Myocyte (in vitro differentiated cells): ENCODE measurements at places on chromosomes 13 and 19. TPM values are rescaled to one million over a fixed set of nuclear protein-coding genes. Genes with fewer than 3 reads are reported as not detected.
A peak's percentile ranks its signal among the peaks of the same experiment; 100 is the strongest.

DNA sequence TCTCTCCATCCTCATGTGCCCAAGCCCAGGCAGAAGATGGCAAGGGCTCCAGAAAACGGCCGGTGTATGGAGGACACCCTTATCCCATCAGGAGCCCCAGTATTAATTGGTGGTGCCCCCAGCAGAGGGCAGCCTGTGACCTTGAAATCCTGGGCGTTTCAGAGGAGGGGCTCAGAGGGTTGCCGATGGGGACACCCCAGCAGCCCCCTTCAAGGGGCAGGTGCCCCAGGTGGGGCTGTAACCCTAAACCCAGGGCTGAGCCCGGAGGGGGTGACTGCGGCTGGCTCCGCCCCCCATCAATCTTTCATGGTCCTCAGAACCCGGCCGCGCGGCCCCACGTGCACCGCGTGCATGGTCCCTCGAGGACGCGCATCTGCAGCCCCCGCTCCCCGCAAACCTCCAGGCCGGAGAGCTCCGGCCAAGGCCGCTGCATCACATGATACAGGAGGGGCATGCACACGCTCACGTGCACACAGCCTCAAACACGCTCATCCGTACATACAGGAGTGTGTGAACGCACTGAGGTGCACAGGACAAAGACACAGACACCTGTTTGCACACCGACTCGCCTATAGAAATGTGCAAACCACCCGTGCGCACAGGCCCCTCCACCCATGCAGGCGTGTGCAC, 949 bp downstream of the RAB3A start:
- no peak for DNase-seq

- peak; percentile 77 for DNase-seq
Observed at GRCh38 chr19:13012690-13013608, 17.7 kb downstream of the NFIX start.

The ADGRE2 gene
- 0.47 and 1.1 TPM in 2 replicates for total RNA-seq

GRCh38 chr13:42189061-42189460, 82.9 kb upstream of the AKAP11 start:
- no peak for DNase-seq

DNA sequence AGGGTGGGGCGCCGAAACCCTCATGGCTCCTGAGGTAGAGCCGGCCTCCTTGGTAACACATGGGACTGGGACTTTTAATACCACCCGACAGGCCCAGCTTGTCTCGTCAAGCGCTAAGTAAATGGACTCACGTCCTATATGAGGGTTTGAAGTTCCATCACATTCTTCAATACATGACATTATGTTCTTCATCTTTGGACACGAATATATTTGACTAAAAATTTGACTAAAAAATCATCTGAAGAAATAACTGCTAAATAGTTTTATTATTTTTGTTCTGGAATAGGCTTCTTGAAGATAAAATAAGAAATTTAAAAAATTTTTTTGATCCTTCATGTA, 335 bp upstream of the ZNF607 start:
- DNase-seq: no peak

The GPR12 gene
- not detected in 2 replicates for total RNA-seq

DNA sequence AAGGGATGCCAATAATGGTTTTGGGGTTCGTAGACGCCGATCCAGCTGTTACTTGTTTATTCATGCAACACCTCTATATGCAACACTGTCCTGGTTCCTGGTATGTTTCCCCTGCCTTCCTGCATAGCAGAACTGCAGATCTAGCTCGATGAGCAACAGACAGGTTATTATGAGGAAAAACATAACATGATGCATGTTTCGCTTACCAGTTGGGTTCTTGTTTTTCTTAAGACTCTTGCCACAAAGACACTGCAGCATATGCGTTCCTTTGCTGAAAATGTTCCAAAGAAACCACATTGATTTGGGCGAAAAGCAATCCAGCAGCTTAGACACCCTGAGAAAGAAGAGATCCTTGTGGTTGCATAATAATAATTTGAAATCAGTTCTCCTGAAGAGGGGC, 583 bp downstream of the FGF14 start:
- DNase-seq: no peak

DNA sequence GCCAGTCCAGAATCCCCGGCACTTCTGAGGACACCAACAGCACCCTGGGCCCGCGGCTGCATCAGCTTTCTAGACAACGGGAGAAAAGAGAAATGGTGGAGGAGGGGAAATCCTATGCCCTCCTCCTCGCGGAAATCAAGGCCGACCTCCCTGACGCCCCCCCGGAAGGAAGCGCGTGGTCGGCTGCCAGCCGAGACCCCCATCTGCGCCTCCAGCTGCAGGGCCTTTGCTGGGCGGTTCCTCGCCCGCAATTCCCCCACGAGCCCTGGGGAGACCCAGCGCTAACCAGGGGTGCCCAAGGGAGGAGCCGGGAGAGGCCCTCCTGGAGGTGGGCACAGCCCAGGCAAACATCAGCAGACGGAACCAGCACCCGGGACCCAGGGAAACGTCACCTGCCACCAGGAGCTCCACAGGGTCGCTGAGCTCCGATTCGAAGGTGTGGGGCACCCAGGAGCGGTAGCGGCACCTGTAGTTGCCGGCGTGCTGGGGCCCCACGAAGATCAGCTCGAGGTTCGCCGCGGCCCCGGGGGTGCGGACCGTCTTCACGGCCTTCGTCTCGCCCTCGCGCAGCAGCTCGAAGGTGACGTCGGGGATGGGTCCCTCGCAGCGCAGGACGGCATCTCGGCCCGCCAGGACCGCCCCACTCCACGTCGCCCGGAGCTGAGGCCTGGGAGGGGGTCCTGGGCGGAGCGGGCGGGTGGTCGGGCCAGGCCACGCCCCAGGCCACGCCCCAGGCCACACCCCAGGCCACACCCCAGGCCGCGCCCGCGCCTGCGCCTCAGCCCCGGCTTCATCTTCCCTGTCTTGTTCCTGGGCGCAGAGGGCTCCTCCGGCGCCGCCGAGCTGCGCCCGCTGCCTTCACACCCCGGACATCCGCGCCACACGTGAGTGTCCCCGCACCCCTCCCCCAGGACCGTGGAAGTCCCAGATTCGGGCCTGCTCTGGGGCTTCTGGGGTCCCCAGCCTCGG, 6.0 kb downstream of the A1BG start:
- peak; percentile 77 for DNase-seq

DNA sequence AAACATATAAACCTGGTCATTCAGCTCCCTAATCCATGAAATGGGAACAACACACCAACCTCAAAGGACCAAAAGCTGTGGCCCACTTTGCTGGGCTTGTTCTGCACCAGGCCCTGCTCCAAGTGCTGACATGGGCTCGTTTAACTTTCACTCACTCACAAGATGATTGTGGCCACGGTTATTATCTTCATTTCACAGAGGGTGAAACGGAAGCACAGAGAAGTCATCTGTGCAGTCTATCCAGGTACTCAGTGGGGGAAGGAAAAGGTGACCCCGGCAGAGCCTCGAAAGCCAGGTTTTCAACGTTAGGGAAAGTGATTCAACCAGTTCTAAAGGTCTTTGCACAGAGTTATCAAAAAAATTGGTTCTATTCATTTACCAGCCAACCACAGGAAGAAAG, 68.0 kb downstream of the CRYL1 start:
- no peak for DNase-seq

DNA sequence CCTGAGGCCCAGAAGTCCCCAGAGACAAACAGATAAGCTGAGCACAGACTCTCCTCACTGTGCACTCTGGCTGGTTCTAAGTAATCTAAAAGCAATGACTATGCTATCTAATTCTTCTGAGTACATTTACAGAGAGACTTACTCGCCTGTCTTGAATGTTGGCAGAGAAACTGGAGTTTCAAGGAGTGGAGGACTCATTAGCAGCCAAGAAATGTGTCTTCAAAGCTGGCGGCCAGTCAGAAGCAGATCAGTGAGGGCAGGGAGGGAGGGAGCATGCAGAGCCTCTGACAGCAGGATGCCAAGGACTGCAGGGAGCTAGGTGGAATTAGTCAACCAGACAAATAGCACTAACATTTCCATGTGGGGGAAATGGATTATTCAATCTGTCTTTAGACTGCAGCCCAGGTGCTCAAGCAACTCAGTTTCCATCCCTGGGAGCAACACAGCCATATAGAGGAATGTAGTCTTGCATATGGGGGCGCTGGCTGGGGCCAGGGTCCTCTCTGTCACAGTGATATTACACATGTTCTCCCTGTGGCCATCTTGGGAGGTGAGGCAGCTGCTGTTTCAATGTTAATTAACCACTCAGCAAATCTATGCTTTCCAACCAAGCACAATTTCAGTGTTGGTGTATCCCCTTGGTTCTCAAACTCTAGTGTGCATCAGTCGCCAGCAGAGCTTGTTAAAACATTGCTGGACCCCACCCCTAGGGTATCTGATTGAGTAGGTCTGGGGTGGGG, 97.9 kb downstream of the CCNA1 start:
- no peak for DNase-seq

GRCh38 chr19:17097593-17098126, 22.1 kb downstream of the MYO9B start:
- DNase-seq: peak; percentile 48

The MEIOSIN gene
- total RNA-seq: not detected in 2 replicates

DNA sequence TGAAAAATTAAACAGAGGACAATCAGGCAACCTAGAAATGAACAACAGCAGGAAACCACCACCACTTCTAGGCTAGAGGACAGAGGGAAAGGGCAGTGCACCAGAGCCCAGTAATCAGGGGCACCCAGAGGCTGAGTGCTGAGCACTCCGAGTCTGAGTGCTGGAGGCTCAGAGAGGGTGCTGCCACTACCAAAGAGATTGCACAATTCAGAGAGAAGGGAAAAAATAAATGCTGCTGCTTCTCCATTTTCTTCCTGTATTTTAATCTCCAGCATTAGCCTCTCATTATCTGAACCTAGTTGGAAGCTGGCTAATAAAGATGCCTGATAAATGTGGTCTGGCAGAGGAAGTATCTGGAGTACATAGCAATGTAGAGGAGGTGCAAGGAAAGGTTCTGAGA, 11.8 kb upstream of the ZNF175 start:
- DNase-seq: no peak

DNA sequence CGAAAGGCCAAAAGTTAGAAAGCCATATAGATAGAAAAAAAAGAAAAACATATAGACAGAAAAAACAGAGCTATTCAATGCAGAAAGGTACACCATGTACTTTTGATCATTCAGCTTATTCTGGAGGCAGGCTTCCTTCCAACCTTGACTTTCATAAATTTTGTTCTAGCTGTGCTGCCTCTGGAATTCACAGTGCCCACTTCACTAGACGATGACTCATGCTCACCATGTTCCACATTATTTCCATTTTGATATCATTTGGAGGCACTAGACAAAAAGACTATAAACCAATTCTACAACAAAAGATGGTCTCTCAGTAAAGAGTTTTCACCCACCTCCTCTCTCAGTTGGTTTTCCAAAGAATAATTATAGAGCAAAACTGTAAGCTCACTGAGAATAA, 229.0 kb upstream of the IPO5 start:
- DNase-seq: no peak

GRCh38 chr13:31684466-31684865, 54.9 kb upstream of the RXFP2 start:
- no peak for DNase-seq

The GNA15 gene
- total RNA-seq: 0.05 and 0.47 TPM in 2 replicates

GRCh38 chr19:6849876-6850275, 37.5 kb upstream of the ADGRE1 start:
- peak; percentile 12 for DNase-seq

DNA sequence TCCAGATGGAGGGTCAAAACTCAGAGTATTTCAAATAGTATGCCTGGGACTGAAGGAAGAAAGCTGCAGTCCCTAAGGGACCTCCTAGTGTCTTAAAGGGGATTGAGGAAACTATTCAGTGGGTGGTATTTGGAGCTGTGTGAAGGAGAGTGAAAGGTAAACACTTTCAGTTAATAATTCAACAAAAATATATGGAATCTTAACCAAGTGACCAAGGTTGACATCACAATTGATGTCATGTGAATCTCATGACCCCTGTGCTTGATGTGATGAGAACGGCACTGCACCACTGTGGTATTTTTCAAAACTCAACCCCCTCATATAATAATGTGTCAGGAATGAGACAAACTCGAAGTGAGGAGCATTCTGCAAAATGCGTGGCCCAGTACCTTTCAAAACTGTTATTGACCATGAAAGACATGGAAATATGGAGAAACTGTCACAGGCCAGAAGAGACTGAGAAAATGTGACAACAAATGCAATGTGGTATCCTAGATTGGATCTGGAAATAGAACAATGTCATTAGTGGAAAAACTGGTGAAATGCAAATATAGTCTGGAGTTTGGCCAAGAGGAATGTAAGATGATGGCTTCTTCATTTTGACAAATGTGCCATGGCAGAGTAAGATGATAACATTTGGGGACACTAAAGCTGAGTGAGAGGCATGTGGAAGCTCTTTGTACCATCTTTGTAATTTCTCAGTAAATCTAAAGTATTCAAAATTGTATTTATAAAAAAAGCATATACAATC, 553.9 kb downstream of the RFC3 start:
- no peak for DNase-seq

GRCh38 chr19:33773704-33774624, 22.7 kb upstream of the KCTD15 start:
- DNase-seq: no peak

The ZNF480 gene
- total RNA-seq: 6.6 and 8.3 TPM in 2 replicates

DNA sequence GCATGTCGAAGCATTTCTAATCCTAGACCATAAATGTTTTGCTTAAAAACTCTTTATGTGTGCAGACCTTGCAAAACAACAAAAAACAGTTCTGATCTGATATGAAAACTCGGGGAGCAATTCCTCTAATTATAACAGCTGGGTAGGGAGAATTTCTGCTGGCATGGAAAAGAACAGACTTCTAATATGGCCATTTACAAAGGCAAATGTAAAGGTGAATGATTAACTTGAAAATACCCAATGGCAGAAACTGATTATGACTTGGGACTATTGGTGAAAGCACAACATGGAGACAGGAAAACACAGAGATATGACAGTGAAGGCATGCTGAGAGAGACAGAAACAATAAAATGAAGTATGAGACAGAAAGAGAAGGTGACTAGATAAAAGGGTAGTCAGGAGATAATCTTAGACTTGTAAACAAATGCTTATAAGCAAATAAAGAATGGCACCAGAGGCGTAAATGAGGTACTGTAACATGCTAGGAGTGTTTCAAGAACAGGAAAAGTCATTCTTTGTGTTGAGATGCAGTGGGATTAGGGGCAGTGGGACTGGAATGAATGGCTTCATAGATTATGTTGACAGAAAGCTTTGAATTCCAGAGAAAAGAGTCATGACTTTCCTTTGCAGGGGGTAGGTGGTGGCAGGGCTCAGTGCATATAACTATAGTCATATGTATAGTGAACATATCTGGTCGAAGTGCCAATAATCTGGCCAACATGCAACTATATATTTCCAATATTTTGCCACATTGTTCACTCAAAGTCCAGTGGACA, 393.0 kb downstream of the ITGBL1 start:
- no peak for DNase-seq

The ZNF382 gene
- 4.9 and 5.2 TPM in 2 replicates for total RNA-seq
